ENCODE measurements at places on chromosomes 3 and 15.

DNA sequence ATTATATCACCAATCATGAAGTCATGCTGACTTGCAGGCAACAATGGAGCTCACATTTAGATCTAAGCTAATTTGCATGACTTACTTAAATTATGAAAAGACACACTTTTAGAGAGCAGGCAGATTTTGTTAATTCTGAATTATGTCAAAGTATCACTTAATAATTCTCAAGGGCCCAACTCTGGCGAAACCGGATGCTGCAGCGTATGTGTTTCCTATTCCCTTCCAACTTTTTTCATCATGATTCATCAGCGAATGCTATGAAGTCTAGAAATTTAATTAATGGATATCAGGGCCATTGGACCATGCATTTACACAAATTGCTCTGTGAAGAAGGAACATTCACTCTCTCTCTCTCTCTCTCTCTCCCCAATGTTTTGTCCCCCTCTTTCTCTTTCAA lies 63.5 kb upstream of the GOLGA8A start:
- no peak for DNase-seq

DNA sequence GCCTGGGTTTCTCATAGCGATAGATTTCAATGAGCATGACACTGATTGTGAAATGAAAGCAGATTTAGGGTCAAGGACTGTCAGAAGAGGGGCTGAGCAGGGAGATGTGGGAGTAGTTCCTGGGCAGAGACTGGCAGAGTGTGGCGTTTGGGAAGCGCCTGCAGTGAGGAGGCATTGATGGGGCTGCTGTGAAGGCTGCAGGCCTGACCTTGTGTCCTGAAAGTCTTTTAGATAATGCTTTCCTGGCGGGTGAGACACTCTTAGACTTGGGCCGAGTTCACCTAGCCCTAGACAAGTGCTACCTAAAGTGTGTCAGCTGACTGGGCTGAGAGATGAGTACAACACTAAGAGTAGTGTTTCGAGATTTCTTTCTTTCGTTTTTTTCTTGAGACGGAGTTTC lies 20.7 kb downstream of the USP13 start:
- DNase-seq, result no peak

GRCh38 chr15:92797168-92798052 lies 102.7 kb upstream of the CHD2 start:
- DNase-seq, result peak; percentile 87

DNA sequence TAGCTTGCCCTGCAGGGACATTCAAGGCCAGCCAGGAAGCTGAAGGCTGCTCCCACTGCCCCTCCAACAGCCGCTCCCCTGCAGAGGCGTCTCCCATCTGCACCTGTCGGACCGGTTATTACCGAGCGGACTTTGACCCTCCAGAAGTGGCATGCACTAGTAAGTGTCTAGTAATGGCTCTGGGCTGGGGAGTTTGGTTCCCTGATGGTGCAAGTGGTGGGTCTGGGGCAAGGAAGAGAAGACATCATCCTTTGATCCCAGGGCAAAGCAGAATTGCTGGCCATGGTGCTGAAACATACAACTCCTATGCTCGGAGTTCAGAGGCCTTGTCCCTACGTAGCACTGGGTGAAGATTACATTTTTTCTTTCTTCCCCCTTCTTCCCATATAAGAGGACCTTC lies 311.4 kb downstream of the EPHB1 start:
- no peak for DNase-seq

DNA sequence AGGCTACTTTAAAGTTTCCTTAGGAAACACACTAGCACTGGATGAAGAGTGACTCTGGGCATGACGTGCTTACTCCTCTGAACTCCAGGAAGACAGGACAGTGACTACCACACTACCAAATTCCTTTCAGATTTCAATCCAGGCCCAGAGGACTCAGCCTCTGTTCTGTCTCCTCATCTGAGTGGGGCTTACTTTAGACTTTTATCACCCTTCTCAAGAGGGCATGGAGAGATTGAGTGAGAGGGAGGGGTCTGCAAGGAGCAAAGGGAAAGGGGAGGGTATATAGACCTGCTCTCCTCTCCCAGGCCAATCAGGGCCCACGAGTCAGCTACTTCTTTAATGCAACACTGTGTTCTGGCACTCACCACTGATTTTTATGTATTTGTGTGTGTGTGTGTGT lies 29.4 kb upstream of the RSL24D1 start:
- no peak for DNase-seq

DNA sequence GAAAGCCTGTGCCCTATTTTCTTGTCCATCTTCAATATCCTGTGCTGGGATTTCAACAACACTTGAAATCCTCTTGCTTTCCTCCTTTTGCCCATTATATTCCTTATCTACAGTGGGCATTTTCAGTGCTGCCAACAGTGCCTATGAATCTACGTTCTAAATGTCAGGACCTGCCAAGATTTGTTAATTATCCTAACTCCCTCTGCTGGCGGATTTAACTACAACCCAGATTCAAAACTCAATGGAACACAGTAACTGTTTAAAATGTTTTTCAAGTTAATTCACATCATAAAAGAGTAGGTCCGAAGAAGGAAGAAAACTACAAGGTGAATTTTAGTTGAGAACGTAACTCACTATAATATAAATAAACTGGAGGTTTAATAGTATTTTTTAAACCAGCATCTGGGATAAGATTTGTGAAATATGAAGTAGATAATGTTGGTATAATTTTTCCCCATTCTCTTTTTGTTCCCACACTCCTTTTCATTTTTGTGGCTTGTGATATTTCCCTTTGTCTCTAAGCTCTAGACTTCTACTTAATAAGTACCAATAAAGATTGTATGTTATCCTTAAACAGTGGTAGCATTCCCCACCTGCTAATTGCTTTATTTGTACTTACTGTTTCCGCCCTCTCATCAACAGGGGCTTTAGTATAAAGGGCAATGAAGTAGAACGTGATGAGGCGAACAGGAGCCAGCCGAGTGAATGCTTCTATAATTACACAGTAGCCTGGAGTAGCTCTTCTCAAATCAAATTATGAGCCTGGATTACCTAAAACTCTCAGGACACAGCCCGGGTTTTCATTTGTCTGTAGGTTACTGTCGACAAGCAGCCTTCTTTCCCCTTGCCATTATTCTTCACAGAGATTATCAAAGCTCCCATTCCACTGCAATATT lies 302.5 kb upstream of the ATP11B start:
- DNase-seq, result no peak

DNA sequence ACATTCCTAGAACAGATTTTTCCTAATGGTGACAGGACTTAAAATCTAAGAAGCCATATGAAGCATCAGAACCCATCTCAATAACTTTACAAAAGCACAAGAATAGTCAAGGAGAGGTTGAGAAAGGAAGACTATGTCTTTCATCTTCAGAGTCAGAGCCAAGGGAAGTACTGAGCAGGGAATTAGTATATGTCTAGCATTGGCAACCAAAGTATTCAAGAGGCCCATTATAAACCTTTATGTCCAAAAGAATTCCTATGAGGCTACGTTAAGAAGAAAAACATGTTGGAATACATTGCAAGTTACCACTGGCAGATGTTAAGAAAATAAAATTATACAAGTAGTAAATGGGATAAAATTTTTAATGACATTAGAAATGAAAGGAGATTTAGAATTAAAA lies 150.5 kb downstream of the MAGI1 start:
- no peak for DNase-seq

DNA sequence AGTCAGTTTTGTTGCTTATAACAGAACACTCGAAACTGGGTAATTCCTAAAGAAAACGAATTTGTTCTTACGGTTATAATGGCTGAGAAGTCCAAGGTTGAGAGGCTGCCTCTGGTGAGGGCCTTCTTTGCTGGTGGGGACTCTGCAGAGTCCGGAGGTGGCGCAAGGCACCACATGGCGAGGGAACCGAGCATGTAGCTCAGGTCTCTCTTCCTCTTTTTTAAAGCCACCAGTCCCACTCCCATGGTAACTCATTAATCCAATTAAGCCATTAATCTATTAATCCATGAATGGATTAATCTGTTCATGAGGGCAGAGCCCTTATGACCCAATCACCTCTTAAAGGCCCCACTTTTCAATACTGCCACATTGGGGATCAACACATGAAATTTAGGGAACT lies 50.0 kb downstream of the ROPN1B start:
- DNase-seq, result no peak

DNA sequence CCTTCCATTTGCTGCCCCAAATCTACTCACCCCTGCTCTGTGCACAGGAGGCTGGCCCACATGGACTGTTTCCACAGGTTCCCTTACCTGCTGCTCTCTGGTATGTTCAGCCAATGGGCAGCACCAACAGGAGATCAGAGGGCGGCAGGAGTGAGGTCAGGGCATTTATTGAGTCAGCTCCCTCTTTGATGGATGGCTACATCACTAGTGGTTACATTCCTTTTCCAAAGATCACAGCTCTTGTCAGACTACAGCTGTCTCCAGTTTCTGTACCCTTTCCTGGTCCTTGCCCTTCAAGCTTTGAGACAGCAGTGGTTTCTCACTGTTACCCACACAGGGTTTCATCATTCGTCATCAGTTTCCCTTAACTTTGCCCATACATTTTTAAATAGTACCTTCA lies 325.1 kb downstream of the SUCLG2 start:
- DNase-seq, result no peak

- no peak for DNase-seq
Observed at GRCh38 chr15:59339252-59339672, 33.4 kb downstream of the MYO1E start.

- DNase-seq, result no peak
Observed at GRCh38 chr3:110343945-110344344, 727.7 kb upstream of the NECTIN3 start.

DNA sequence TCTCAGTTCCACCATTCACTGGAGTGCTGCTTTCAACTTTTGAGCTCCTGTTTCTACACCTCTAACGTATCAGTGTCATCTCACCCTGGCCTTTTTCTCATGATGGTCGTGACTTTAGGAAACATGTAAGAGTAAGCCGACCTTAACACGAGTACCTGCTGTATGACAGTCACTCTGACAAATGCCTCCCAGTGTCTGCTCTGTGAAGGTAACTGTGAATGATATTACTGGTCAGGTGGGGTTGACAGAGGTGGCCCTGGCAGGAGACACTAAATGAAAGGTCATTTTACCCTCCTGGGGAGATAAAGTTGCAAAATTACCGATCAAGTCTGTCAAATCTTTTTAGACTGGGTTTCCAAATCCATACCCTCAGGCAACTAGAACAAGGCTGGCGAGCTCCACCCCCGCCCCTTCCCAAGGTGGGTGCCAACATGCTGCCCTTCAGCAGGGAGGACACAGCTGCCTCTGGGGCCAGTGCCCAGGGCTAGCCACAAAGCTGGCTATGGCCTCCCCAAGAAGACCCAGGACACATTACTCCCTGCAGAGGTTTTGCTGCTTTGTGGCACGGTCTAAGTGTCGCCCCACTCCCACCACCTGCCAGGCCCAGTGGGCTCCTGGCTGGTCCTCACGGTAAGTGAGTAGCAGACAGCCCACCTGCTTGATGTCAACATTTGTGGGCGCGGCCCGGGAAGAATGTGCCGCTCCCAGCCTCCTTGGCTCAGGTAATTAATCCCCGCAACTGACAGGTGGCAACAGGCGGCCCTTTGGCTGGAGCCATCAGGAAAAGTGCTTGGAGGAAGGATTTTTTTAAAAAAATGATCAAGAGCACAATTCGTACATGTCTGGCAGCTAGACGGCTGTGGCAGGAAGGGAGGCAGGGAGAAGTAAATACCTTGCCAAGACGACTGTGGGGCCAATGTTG lies 211.8 kb downstream of the TP63 start:
- no peak for DNase-seq

GRCh38 chr3:186219211-186219638 lies 110.3 kb upstream of the ETV5 start:
- no peak for DNase-seq

GRCh38 chr15:64521201-64521600 lies 60.8 kb downstream of the ZNF609 start:
- DNase-seq, result no peak

GRCh38 chr3:48273594-48274211 lies 32.8 kb downstream of the ZNF589 start:
- peak; percentile 72 for DNase-seq

GRCh38 chr3:55875113-55875512 lies 388.0 kb upstream of the WNT5A start:
- DNase-seq, result no peak

GRCh38 chr15:97899981-97900380 lies 60.5 kb upstream of the ARRDC4 start:
- DNase-seq, result no peak

- DNase-seq, result no peak
Observed at GRCh38 chr3:188526057-188526456, 372.1 kb downstream of the LPP start.

GRCh38 chr15:80561500-80561899 lies 133.6 kb upstream of the ABHD17C start:
- no peak for DNase-seq

GRCh38 chr3:55006244-55006676 lies 78.4 kb upstream of the LRTM1 start:
- DNase-seq, result no peak

DNA sequence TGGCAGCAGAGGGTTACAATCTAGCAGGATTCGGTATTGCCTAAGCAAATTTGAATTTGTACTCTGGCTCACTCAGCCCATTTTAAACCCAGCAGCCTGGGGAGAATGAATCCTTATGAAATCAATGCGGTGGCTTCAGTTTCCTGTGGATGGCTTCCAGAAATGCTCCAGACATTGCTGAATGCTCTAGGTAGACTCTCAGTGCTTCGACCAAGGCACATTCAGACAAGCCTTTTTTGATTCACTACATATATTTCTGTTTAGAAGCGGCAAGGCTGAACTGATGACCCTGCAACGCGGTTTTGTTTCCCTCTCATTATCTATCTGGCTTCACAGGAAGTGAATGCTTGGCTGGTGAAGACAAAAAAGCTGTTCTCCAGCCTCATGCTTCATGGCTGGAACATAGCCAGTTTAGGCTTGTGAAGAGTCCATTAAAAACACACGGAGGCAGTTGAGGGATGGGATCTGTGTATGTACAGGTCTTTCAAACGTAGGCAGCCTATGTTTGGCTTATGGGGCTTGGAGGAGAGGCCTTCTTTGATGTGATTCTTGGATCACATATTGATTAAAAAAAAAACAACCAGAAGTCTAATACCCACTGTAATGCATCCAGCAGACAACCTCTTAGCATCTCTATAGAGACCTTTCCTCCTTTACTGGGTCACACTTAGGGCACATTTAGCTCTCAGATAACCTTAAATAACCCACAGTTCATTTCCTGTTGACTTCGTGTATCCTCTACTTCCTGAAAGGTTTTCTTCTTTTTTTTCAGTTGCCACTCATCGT lies 400.2 kb upstream of the TBL1XR1 start:
- peak; percentile 13 for DNase-seq

DNA sequence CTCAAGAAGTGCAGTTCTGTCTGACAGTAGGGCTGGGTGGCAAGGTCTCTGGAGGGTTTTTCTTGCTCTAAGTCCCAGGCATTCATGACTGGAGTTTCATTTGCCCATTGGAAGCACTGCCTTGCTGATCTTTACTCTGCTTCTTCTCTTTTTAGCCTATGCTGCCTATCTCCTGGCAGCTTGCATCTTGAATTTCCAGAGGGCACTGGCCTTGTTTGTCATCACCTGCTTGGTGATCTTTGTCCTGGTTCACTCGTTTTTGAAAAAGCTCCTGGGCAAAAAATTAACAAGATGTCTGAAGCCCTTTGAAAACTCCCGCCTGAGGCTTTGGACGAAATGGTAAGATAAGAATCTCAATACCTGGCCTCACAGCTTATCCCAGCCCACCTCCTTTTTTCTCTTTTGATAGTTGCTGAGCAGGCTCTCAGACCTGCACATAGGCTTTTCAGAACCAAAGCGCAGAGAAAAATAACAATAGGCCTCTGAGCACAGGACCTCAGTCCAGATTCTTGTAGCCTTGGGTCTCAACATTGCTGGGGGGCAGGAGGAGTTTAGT lies 10.9 kb downstream of the SLC28A2 start:
- DNase-seq, result no peak

GRCh38 chr3:15050405-15051092 lies 14.6 kb downstream of the MRPS25 start:
- DNase-seq, result peak; percentile 46

Data from CD4-positive, alpha-beta T cell treated with Interferon alpha-2 for 1 hour (primary cell).